ENCODE measurements at places on chromosomes 2 and 18.
A peak's percentile ranks its signal among the peaks of the same experiment; 100 is the strongest.

DNA sequence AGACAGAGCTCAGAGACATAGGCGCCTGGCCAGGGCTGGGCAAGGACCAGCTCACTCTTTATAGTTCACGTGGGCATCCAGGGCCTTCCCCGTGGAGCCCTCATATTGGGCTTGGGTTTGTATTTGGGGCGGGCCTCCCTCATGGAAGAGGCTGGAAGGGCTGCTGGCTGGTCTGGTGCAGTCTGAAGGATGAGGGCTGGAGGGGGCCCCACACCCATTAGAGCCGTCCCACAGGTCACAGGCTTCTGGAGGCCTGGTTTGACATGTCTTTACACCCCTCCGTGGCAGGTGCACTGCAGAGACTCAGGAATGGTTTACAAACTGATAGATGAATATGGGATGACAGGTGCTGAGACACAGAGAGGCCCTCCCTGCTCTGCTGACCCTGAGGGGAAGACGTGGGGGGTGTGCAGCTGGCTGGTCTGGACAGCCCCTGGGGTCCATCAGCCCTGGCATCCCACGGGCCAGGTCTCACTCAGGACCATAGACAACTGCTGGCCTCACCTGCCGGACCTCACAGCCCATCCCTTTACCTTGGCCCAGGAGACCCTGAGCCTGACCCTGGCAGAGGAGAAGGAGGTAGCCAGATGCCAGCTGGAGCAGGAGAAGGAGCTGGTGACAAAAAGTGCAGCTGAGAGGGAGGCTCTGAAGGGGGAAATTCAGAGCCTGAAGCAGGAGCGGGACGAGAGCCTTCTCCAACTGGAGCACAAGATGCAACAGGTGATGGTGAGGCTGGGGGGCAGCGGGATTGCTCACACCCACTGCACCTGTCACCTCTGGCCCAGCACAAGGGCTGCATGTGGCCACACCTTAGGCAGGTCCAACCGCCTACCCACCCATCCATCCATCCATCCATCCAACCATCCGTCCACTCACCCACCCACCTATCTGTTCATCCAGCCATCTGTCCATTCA is 43.9 kb downstream of the CROCC2 start:
- no peak for DNase-seq

DNA sequence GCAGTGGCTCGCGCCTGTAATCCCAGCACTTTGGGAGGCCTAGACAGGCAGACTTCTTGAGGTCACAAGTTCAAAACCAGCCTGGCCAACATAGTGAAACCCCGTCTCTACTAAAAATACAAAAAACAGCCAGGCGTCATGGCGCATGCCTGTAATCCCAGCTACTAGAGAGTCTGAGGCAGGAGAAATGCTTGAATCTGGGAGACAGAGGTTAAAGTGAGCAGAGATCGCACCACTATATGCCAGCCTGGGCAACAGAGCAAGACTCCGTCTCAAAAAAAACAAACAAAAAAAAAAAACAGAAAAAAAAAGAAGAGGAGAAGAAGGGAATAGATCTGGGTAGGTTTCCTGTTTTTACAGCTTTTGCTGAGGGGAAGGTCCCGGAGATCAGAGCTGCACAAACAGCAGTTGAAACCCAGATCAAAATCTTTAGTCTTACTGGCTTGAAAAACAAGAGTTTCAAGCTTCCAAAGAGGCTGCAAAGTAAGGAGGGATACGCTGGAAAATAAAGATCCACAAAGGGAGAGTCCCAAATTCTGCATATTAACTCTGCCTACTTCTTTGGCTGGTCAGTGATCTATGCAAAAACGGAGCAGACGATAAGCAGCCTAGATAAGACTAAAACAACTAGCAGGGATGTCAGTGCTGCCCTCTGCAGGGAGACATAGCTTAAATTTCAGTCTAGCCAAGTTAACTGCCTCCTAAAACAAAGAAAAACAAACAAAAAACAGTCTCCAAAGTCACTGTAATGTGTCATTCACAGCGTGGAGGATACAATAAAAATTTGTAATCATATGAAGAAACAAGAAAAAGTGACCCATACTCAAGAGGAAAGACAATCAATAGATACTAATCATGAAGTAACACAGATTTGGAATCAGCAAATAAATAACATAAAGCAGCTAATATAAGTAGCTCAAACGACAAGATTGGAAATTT is 74.1 kb downstream of the TLK1 start:
- peak; percentile 69 for DNase-seq

DNA sequence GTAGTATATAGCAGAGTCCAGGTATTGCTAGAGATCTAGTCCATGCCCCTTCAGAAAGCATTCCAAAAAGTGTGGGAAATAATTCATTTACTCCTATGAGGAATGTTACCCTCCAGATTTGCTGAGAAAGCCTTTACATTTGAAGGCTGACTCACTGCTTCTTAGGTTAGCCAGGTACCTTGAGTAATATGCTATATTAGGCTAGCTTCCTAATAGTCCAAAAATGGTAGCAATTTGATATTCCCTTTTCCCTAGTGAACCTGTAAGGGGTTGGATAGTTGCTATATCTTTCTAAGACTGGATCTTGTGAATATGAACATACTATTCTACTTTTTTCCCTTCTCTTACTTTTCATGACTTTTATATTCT is 63.6 kb downstream of the SPOPL start:
- no peak for DNase-seq

DNA sequence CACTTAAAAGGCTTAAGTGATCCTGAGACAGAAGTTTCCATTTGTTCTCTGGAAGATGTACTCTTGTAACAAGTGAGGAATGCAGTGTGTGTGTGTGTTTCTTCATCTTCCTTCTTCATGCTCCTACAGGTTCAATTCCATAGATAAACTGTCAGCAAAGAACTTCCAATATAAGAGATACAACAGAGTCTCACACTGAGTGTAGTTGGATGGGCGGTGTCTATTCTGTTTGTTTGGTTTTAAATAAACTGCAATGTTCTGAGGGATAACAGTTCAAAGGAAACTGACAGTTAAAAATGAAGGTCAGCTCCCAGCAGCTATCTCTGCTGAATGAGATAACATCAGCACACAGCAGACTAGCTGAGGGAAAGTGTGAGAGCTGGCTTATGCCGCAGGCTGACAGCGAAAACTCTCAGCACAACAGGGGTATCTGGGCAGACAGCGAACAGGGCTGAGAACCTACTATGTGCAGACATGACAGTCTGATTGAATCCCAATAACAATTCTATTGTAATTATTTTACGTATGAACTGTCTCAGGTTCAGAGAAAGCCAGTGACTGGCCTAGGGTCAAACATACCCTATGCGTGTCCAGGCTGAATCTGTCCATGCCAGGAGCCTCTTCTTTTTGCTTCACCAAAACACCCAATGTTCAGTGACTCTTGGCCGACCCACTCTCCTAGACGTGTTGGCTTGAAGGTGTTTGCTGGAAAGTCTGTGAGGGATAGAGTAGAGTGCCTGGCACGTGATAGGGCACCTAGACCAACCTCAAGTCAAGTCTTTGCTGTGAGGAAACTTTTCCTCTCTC is 201.9 kb upstream of the TRIB2 start:
- no peak for DNase-seq
